Activated CD4-positive, alpha-beta T cell treated with anti-CD3 and anti-CD28 coated beads, Interleukin-10, Interleukin-2, amounts not matched to agents 100 ng/mL and 50 ng/mL, durations not matched to agents 16 hours and 8 hours (primary cell): ENCODE measurements at places on chromosomes 4 and X.

GRCh38 chr4:57099363-57099762 lies 10.8 kb downstream of the IGFBP7 start:
- no peak for DNase-seq

DNA sequence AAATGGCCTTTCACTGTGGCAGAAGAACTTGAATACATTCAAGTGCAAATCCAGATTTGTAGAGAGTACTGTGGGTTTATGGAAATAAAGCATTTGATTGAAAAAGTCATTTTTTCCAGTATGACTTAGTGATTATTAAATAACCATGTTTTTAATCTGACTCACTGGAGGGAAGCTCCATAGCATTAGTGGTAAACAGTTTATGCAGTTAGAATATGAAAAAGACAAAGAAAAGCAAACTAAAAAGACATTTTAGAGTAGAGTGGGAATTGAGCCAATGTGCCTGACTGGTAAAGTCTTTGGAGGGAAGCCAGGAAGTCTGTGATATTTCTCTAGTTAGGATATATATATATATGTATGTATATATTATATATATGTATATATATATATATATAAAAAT lies 53.4 kb downstream of the FAT4 start:
- DNase-seq, result no peak

DNA sequence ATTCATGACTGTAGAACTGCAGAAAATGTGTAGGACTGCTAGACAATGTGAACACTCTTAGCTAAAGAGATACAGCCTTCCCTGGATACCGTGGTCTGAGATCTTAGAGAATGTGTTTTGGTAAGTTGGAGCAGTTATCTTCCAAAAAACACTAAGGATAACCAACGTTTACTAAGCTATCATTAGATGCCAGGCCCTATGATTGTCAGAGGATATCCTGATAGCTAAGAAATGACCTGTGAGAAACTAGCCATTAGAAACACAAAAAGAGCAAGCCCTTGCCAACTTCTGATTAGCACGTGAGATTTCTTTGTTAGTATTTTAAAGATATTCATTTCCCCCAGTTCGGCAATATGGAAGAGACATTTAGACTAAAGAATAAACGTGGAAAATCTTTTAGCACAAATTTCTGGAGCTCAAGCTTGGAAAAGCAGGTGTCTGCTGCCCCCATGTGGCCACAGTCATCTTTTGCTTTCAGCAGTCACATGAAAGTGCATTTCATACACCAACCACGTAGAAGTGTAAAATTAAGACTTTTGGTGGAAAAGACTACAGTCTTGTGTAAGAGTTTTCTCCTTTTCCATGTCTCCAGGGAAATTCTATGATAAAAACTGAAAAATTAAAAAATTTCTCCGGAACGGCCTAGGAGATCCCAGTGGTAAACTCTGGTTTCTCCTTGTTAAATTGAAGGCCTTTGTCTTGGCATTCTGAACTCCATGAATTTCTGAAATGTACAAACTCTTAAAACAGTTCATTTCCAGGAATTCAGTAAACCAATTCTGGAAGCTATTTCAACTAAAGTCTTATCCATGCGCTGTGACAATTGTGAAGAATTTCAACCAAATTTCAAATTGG lies 136.4 kb downstream of the ZNF674 start:
- DNase-seq, result peak; percentile 67

DNA sequence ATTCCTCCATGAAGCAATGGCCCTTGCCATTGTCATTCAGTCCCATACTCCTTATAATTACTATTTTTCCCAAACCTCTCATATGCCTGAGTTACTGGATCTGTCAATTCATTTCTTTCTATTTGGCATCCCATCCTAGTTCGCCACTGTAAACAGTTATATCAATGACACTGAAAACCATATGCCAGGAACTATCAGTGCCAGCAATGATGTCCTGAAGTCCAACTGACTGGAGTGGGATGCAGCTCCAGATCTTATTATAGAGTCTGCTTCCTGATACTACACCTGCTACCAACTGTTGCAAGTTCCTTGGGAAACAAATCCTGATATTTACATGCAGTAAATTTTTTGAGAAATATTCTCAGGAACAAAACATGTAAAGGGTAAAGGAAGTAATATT lies 27.0 kb upstream of the BANK1 start:
- DNase-seq, result no peak

DNA sequence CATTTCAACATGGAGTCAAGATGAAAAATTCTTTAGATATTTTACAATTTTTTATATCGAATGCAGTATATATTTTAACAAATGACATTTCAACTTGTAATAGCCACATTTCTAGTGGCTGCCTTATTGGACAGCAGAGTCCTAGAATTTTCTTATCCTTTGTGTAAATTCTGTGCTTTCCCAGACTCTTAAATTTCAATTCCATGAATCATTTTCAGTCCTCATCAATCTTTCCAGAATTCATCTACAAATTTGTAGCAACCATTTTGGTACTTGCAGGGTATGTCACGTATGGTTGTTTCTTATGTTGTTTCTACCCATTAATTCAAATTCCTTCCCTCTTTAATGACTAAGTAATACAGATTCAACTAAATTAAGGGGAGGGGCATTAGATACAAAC lies 2.7 kb downstream of the PAICS start:
- no peak for DNase-seq

GRCh38 chr4:141099326-141099725 lies 33.9 kb downstream of the RNF150 start:
- DNase-seq, result no peak

- no peak for DNase-seq
Measured at GRCh38 chr4:20254511-20255250, 3.0 kb downstream of the SLIT2 start.

- no peak for DNase-seq
Measured at GRCh38 chr4:100721490-100721889, 203.7 kb upstream of the EMCN start.

- peak; percentile 80 for DNase-seq
Measured at GRCh38 chrX:112841114-112841819, 636 bp upstream of the AMOT start.

DNA sequence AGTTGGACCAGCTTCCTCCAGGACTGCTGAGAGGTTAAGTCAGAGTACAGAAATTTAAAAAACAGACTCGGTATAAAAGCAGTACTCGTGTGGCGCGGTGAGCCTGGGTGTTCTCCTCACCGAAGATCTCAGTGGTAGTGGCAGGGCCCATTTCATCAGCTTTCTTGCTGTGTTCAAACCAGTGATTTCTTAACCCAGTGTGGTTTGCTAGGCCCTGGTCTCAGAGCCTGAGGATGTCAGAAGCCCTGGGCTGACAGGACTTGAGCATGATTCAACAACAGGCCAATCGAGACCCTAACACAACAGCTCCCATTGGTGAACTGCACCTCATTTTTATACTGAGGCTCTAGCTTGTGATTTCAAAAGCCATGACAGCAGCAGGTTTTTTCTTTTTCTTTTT lies 23.2 kb downstream of the PRIMPOL start:
- DNase-seq, result no peak

DNA sequence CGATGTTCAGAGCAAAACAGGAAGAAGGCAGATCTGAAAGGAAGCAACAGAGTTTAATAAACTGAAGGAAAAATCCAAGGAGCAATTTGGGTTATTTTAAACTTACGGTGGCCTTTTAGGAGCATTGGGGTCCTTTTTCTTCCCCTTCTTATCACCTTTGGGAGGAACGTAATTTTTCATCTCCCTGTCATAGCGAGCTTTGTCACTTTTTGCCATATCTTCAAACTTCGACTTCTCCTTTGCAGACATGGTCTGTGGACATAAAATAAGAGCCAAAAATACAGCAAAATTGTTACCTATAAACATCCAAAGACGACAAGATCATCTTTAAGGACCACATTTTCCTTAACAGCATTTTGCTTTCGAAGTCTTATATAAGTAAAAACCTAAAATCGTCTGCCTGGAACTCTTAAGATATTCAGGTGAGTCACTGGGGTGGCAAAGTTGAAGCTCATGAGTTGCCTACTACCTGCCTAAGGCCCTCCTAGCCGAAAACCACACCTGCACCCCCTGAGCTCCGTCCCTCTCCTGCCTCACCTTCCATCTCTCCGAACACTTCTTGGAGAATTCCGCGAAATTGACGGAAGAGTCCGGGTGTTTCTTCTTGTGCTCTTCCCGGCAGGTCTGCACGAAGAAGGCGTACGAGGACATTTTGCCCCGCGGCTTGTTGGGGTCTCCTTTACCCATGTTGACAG lies 1.0 kb downstream of the HMGB2 start:
- DNase-seq, result peak; percentile 30

DNA sequence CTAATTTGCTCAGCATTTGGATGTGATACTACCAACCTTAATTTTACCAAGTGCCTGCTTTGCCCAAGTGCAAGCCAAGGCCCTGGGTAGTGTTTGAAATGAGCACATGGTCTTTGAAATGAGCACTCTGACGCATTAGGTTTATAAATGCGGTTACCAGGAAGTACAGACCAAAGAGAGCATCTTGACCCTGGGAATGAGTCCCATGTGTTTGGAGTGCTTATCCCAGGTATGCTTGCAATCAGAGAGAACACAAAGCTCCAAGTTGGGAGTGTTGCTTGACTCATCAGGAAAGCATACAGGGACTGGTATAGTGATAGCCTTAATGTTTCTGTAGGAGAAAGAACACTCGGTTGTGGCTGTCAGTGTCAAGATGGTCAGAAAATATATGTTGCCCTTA lies 203.6 kb upstream of the MAMLD1 start:
- DNase-seq, result no peak

- DNase-seq, result no peak
Measured at GRCh38 chr4:54556051-54556450, 101.7 kb upstream of the KIT start.

DNA sequence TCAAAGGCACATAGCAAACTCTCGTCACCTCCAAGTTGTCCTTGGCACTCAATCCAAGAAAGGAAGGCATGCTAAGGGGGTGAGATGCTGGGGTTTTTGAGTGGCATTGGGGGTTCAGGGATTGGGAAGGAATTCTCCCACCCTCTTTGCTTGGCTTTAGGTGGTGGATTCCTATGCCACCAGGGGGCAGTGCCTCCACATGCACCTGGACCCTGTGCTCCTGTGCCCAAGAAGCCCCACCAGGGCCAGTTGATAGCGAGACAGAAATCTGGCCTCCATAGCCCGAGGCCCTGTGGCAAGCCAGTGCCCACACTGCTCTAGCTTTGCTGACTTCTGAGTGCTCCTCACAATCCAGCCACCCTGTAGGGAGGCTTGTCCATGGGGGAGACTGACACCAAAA lies 2.0 kb upstream of the FATE1 start:
- peak; percentile 30 for DNase-seq

- no peak for DNase-seq
Measured at GRCh38 chr4:154076921-154077320, 288.0 kb upstream of the SFRP2 start.

DNA sequence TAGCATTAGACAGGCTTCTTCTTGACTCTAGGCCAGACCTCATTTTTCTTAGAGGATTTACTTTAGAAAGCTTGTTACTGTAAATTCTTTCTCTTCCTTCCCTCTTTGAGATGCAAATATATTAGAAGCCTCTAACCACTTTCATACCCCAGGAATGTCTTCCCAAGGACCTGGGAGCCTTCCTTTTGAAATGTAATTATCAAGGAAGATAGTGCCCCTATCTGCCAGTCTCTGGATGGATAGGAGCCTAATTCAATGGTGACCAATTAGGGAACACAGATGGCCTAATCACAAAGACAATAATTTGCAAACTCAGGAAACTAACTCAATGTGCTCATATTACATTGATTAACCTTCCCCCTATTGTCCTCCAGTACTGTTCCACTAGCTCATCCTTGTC lies 145.6 kb upstream of the DCAF8L1 start:
- DNase-seq, result no peak

GRCh38 chr4:142721187-142721586 lies 124.9 kb downstream of the INPP4B start:
- DNase-seq, result no peak

- DNase-seq, result no peak
Measured at GRCh38 chr4:26013629-26014028, 99.6 kb downstream of the SMIM20 start.

GRCh38 chrX:88937616-88938015 lies 190.6 kb downstream of the CPXCR1 start:
- DNase-seq, result no peak

- DNase-seq, result peak; percentile 80
Measured at GRCh38 chrX:1521459-1521956, 15.5 kb downstream of the P2RY8 start.

- no peak for DNase-seq
Measured at GRCh38 chr4:156638334-156638733, 333.3 kb downstream of the PDGFC start.

DNA sequence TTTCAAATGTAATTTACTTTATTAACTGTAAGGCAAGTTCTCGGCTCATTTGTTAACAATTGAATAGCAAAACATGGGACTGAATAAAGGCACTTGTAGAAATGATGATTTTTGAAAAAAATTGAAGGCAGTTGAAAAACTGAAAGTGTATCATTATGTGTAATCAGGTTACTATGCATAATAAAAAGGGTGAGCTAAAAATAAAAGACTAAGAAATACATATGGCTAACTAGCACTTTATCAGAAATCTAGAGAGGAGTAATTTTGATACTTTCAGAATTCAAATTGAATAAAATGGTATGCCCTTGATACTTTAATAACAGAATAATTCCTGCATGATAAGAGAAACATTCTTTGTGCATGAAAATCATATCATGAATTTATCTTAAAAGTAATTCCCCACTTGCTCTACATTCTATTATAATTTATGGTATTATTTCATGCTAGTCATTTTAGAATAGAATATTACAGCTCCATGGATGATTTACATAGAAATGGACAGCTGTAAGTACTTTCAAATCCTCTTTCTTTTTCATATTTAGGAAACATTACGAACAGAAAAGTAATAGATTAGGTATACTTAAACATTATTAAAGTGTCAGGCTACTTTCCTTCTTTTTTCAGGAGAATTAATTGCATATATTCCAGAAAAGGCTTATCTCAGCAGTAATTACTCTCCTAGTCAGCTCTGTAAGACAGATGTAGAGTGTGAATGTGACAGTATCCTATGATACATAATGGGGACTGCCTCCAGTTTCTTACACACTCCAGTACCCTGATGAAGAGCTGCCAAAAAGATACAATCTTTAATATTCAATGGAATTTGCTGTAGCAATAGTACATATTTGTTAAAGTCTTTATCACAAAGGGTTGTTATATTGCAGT lies 697.3 kb downstream of the CCSER1 start:
- DNase-seq, result no peak
